ENCODE measurements at places on chromosomes 12 and 14.

- DNase-seq, result no peak
Observed at GRCh38 chr14:92391726-92392125, 68.8 kb downstream of the SLC24A4 start.

- no peak for DNase-seq
Observed at GRCh38 chr12:38328306-38328895, 11.8 kb downstream of the ALG10B start.

DNA sequence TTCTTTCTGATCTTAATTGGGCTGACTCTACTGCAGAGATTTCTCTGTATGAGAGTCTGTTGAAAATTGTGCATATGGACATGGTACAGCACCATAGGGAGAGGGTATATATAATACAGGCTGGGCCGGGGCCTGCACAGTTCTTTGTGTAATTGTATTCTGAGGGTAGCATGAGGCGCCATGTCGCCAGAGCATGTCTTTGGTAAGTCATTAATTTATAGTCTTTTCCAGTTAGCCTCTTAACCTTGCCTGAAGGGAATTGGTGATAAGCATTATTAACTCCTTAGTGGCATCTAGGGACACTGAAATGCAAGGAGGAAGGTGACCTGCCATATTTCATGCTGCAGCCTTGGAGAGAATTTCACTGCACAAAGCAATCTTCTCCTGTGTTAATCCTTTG, 569.9 kb downstream of the TMTC2 start:
- DNase-seq, result no peak

GRCh38 chr12:50195832-50196231, 28.7 kb upstream of the CERS5 start:
- DNase-seq, result no peak

GRCh38 chr12:202081-202731, 11.8 kb downstream of the SLC6A12 start:
- DNase-seq, result no peak

- DNase-seq, result no peak
Observed at GRCh38 chr14:90442388-90442787, 45.6 kb downstream of the CALM1 start.

- no peak for DNase-seq
Observed at GRCh38 chr14:59306775-59307174, 118.3 kb downstream of the DAAM1 start.

GRCh38 chr14:43898687-43899086, 608.4 kb downstream of the FSCB start:
- no peak for DNase-seq

GRCh38 chr14:38143170-38143569, 64.5 kb upstream of the SSTR1 start:
- no peak for DNase-seq

GRCh38 chr14:93055651-93056115, 60.0 kb downstream of the ITPK1 start:
- no peak for DNase-seq
